Left lobe of liver (tissue), 2 donors: ENCODE measurements at places on chromosomes 4 and X.
A peak's percentile ranks its signal among the peaks of the same experiment; 100 is the strongest.

DNA sequence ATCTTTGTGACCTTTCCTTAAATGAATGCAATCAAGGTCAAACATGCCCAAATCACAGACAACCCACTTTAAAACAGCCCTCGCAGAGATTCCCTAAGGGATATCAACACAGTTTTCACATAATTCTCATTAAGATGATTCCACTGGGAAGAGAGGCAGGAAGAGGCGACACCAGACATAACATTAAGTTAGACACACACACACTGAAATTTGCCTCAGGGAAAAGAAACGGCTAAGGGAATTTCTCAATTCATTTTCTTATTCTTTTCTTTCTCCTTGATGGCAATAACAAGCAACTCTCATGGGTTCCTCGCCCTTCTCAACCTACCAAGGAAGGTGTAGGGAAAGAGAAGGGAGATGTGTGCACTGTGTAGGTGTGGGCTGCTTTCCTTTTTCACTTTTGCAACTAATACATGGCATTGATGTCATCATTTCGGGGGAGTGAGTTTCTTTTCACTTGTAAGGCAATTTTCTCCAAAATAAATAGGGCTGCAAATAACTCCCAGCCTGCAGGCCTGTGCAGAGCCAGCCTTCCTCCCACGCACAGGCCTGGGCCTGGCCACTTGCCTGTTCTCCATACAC, 41.4 kb downstream of the SOD3 start:
- DNase-seq: no peak

- DNase-seq: no peak
Observed at GRCh38 chrX:108022491-108023089, 22.3 kb upstream of the VSIG1 start.

DNA sequence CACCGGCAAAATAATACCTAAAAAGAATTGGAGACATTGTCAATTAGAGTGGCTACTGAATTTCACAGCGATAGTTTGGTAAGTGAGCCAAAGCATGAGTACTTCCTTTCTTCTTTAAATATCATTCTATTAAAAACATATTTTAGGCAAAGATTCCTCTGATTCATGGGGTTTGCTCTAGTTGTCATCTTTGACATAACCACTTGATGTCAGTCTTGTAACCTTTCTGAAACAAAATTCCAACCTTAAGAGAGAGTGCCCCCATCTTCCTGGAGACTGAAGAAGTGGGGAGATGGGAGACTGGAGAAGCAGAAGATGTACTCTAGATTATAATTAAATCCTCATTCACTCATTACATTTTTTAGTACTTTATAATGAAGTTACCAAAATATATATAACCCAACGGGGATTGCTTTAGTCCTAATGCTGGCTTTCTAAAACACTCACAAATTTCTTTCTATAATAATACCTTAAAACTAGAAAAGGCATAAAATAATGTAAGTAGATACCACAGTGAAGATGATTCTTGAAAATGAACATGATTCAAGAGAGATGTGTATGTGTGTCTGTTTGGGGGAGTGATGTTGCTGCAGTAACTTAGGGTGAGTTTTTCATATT, 96.4 kb downstream of the EMCN start:
- no peak for DNase-seq

- no peak for DNase-seq
Observed at GRCh38 chrX:48045410-48046311, 25.8 kb downstream of the ZNF630 start.

GRCh38 chr4:77777135-77777807, 41.9 kb downstream of the CNOT6L start:
- no peak for DNase-seq

- DNase-seq: no peak
Observed at GRCh38 chr4:137363496-137363895, 168.8 kb downstream of the PCDH18 start.

- DNase-seq: no peak
Observed at GRCh38 chr4:151389311-151389710, 19.7 kb upstream of the FHIP1A start.

- no peak for DNase-seq
Observed at GRCh38 chr4:148510211-148510610, 68.0 kb upstream of the NR3C2 start.

DNA sequence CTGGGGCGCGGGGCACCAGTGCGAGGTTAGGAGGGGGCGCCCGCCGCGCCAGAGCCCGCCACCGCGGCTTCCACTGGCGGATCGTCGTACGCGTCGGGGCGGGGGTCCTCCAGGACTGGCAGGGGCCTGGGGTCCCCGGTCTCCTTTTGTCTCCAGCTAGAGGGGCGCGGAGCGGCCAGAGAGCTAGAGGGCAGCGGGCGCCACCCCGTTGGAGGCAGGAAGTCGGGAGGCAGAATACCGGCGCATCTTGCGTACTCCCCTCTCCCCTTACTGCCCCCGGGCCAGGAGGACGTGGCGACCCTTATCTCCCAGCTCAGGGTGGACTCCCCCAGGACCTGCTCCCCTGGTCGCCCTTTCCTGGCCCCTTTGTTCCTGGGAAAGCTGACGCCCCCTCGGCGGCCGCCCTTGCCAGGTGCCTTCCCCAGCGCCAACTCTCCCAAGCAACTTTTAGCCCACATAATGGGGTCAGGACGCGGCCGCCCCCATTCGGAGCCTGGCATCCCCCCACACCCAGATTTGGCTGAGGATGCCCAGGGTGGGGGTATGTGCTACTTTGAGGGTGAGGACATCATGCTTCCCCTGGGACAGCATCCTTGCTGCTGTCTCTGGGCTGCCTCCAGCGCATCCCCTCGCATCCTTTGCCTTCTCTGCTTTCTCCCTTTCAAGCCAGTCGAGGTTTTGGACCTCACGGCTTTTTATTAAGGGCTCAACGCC, 933 bp downstream of the CNKSR2 start:
- DNase-seq: no peak

DNA sequence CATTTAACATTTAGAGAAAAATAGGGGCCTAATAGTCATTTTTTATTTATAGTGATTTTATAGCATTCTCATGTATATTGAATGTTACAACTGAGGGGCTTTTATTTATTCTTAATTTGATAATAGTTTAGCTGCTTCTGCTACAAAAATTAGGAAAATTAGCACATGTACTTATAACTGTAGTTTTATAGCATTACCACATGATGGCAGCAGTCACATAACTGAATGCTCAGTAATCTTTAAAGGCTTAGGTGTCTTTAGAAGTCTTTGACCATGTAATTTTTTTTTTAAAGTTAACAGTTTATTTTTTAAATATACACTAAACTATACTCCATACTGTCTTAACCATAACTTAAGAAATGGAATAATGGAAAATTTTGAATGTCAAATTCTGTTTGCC, 136.6 kb downstream of the STAG2 start:
- DNase-seq: no peak

GRCh38 chrX:115966920-115967319, 203.6 kb upstream of the AGTR2 start:
- no peak for DNase-seq

DNA sequence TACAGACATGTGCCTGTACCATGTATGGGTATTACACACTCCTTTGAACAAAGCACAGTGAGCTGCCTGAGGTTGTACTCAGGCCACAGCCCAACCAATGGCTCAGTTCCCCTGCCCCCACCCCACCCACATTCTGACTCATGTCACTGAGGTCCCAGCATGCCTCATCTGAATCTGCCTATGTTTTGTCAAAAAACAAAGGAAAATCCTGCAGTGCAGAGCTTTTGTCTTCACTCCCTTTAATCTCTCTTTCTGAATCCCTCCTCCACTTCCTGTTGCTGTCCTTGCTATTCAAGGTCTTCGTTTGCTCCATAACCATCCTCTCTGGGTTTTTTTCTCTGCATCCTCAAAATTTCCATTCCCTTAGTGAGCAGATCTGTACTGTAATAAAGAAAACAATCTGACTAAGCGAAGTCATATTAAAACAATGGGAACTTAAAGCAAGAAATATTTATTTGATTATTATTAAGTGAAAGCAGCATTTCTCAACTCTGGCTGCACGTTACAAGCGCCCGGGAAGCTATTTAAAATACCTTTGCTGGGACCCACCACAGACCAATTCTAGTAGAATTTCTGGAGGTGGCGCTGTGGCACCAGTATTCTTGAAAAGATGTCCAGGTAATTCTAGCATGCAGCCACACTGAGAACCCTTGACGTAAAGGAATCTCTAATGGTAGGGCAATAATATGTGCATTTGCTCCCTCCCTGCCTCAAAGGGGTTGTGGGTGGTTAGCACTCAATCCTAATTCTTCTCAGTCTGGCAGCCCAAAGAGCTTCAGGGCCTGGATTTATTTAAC, 8.7 kb downstream of the GUCY2F start:
- no peak for DNase-seq

- peak; percentile 57 for DNase-seq
Observed at GRCh38 chr4:39044956-39045826, 13.0 kb upstream of the TMEM156 start.

GRCh38 chr4:11039634-11040131, 355.1 kb upstream of the CLNK start:
- DNase-seq: no peak

DNA sequence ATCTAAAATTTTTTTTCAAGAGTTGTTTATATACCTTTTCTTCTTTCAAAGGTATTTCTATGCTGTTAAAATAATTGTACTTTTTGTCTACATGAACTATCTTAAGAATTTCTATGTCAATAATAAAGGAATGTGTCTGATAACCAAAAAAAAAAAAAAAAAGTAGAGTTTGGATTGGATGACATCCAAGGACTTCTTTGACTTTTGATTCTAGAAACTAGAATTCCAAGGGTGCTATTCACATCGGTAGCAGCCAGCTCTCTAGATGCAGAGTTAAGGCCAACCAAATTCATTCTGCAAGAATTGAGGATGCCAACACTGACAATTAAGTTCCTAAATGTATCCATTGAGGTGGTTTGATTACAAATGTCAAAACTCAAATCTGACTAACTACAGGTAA, 42.0 kb upstream of the PRKG2 start:
- DNase-seq: no peak

GRCh38 chrX:121307449-121307848, 260.0 kb downstream of the GLUD2 start:
- no peak for DNase-seq

DNA sequence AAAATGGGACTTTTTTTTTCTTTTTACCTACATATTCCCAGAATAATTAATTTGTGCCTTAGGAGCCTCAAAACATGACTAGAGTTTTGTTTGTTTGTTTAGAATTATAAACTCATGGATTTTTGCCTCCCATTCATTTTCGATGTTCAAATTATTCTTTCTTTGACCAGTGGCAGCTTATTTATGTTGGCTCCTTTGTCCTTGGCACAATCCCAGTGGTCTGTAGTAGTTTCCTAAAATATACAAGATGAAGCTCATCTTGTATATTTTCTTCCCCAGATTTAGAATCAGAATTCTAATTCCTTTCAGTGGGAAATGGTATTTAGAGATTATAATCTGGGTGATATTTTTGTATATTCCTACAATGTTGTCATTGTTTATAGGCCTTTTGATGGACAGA, 27.2 kb downstream of the DCK start:
- DNase-seq: no peak

DNA sequence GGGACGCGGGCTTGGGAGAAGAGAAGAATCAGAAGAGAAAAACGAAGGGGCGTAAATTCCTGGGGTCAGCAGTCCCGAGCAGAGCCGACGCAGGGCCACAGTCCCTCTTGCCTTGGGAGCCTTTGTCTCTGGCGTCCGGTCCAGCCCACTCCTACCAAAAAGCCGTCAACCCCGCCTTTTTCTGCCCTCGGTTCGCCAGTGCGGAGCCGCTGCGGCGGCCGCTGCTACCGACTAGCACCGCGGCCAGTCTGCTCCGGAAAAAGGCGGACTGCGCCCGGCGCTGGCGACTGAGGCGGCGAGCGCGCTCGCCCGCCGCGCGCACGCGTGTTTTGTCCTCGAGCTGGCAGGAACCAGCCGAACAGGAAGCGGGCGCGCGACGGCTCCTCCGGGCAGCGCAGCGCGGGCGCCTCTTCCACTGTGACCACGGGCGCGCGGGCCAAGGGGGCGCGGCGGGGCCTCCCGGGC, 502 bp downstream of the HNRNPDL start:
- DNase-seq: no peak

GRCh38 chrX:113802837-113803236, 781.0 kb upstream of the HTR2C start:
- no peak for DNase-seq
